ENCODE measurements at places on chromosomes 6 and 20. TPM values are rescaled to one million over a fixed set of nuclear protein-coding genes. Genes with fewer than 3 reads are reported as not detected.

DNA sequence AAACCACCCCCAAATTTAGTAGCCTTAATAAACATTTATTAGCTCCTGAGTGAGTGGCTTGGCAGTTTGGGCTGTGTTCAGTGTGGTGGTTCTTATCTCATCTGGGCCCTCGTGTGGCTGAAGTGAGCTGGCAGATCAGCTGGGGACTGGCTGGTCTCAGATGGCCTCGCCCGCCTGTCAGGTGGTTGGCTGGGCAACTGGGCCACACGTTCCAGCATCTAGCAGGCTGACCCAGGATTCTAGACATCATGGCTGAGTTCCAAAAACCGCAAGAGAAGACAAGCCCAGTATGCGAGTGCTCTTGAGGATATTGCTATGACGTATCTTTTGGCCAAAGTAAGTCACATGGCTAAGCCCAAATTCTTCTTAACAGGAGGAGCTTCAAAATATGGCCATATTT lies 28.9 kb downstream of the EIF2S2 start:
- no peak for DNase-seq

GRCh38 chr20:46129955-46130481 lies 11.9 kb downstream of the CD40 start:
- DNase-seq, result no peak

DNA sequence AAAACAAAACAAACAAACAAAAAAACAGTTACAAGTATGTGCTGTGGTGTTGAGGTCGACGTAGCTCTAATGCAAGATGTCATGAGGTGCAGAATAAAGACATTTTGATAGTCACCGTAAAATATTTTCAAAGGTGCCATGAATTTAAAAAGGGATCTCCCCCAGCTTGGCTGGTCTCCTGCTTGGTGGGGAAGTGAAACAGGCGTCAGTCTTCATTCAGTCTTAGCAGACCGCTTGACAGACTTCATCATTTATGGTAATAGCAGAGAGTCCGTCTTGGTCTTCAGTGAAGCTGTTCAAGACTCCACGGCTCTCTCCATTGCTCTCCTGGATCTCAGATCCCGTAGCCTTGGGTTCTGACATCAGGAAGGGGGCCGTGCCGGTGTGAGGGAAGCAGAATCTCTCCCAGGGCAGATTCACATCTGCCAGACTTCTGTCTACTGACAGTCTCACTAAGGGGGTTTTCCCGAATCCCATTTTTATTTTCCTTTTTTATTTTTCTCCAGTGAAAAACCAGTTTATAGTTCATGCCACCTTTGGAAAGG lies 1.6 kb downstream of the SLC24A3 start:
- DNase-seq, result no peak

GRCh38 chr6:125841356-125842090 lies 50.8 kb downstream of the NCOA7 start:
- DNase-seq, result no peak

- DNase-seq, result no peak
Observed at GRCh38 chr6:11580686-11581405, 43.3 kb downstream of the TMEM170B start.

DNA sequence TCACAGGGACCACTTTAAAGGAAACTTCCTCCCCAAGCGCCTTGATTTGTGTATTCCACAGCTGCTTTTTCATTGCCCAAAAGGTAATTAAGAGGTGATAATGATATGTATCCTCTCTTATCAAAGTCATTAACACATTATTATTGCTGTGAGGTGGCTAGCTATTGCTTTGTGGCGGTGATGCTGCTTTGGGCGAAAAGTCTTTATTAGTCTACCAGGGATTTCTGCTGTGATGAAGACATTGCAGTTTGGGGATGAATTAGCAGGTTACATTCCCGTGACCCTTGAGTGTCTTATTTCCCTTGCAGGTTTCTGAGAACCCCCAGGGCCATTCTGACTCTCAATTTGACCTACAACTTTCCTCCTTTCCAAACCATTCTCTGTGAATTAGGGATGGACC lies 143.4 kb upstream of the SOX4 start:
- no peak for DNase-seq

DNA sequence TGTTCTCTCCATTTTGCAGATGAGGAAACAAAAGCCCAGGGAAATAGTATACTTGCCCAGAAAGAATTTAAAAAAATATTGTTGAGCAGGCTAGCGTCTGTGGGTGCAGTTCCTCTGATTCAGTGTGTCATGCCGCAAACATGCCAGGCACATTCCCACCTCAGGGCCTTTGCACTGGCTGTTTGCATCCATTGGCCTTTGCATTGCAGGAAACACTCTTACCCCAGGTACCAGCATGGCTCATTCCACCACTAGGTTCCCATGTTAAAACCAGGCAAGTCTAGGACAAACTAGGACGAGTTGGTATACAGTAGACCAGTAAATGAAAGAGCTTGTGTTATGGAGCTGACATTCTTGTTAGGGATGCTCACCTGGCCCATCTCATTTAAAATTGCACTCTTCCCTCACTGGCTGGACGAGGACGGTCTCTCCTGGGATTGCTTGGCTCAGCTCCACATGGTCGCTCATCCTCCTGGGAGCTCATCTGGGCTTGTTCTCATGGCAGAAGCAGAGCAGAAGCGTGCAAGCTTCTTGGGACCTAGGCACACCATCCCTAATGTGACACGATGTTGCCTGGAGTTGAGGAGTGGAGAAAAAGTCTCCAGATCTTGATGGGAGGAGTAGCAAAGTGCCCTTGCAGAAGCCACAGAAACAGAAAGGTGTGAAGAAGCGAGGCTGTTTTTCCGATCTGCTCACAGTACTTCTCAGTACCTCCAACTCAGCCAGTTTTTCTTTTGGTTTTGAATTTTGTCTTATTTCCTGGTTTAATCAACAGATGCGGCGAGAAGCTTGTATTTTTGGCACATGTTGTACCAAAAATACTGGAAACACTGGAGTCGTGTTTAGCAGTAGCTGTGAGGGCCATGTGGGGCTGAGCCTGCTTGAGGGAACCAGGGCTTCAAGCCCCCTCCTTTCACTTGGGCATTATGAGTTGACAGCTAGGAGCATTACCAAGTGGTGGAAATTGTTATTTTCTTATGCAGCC lies 13.9 kb downstream of the ZNF831 start:
- no peak for DNase-seq

GRCh38 chr20:708956-709355 lies 33.4 kb upstream of the SCRT2 start:
- DNase-seq, result no peak

- no peak for DNase-seq
Observed at GRCh38 chr6:79440598-79440997, 96.6 kb downstream of the LCA5 start.

DNA sequence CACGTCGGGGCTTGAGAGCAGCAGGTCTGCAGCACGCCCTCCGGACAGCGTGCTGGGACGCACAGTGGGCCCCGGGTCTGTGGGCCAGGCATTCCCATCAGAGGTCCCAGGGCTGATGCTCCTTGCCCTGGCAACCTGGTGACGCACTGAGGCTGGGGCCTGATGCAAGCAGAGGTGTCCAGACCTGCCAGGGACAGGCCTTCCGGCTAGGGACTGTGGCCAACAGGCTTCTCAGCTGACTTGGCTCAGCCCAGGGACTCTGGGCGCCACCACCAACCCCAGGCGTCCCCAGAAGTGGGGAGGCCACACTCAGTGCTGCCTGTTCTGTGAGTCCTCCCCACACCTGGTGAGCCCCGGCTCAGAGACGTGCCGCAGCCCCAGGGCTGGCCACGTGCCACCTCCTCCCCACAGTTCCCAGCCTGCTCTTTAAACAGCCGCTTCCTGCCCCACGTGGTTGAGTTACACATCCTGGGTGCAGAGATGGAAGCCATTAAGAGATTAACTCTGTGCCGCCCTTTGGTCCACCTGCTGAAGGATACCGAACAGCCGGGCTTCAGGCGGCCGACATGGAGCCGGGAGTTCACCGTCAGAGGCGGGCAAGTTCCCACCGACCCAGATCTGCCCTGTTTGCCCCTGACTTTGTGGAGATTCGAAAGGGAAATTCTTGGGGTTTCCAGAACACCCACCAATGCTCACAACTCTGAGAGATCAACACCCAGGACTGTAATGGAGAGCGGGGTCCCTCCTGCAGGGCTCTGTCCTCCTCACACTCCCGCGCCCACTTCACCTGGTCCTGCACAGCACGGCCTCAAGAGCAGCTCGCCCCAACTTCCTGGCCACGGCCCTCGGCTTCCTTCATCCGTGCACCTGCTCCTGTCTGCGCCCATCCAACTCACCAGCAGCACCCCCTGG lies 37.6 kb upstream of the ZBP1 start:
- no peak for DNase-seq

GRCh38 chr6:126040826-126041225 lies 54.5 kb downstream of the TRMT11 start:
- DNase-seq, result no peak

- no peak for DNase-seq
Observed at GRCh38 chr6:142850679-142851423, 94.1 kb downstream of the HIVEP2 start.

GRCh38 chr6:94052749-94053148 lies 633.4 kb upstream of the EPHA7 start:
- no peak for DNase-seq

- no peak for DNase-seq
Observed at GRCh38 chr6:48658915-48659314, 547.9 kb upstream of the PTCHD4 start.

GRCh38 chr6:16684896-16685554 lies 76.2 kb downstream of the ATXN1 start:
- DNase-seq, result peak; percentile 45

- DNase-seq, result no peak
Observed at GRCh38 chr6:135640449-135641111, 143.0 kb upstream of the AHI1 start.

- no peak for DNase-seq
Observed at GRCh38 chr6:34200340-34200971, 36.2 kb upstream of the HMGA1 start.

Gene UFL1
- total RNA-seq, result 23.6 TPM

Gene PLCB1
- 0.29 TPM for total RNA-seq

Gene ADAM33
- not detected for total RNA-seq

Gene TFAP2B
- total RNA-seq, result not detected

Gene HM13
- 77.5 TPM for total RNA-seq
